Osteoblast (primary cell): ENCODE measurements at places on chromosomes 2 and 18. TPM values are rescaled to one million over a fixed set of nuclear protein-coding genes. Genes with fewer than 3 reads are reported as not detected.
A peak's percentile ranks its signal among the peaks of the same experiment; 100 is the strongest.

The CCNYL1 gene
- 14.1 and 15.9 TPM in 2 replicates for total RNA-seq

The SERPINB5 gene
- total RNA-seq: not detected in 2 replicates

The TRIP12 gene
- total RNA-seq: 207 and 249 TPM in 2 replicates

The OR6B2 gene
- not detected in 2 replicates for total RNA-seq

The EPHA4 gene
- 12.7 and 15.9 TPM in 2 replicates for total RNA-seq

DNA sequence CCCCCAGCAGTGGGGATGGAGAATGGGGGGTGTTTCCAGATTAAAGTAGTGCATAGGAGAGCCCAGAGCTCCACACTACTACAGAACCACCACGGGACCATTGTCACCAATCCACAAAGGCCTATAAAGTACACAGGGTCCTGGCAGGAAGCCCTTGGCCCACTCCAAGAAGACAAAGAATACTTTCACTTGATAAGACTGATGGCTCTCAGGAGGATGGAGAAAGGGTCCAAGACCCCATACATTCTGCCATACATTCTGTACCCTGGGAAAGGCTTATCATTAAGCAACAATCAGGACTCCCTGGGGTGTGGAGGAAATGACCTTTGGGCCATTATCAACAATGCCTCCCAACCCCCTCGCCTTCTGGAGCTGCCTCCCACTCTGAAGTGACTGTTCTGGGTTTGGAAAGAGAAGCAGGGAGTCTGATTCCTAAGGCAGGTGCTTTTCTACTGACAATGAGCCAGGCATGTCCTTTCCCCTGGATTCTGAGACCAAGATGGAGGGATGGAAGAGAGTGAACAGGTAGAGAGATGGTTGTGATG, 85.4 kb downstream of the XDH start:
- no peak for DNase-seq
- no peak overlapping the region for H3K4me3 ChIP-seq
- H3K27me3 ChIP-seq: peaks cover 21% of the 10 kb centered on the region

DNA sequence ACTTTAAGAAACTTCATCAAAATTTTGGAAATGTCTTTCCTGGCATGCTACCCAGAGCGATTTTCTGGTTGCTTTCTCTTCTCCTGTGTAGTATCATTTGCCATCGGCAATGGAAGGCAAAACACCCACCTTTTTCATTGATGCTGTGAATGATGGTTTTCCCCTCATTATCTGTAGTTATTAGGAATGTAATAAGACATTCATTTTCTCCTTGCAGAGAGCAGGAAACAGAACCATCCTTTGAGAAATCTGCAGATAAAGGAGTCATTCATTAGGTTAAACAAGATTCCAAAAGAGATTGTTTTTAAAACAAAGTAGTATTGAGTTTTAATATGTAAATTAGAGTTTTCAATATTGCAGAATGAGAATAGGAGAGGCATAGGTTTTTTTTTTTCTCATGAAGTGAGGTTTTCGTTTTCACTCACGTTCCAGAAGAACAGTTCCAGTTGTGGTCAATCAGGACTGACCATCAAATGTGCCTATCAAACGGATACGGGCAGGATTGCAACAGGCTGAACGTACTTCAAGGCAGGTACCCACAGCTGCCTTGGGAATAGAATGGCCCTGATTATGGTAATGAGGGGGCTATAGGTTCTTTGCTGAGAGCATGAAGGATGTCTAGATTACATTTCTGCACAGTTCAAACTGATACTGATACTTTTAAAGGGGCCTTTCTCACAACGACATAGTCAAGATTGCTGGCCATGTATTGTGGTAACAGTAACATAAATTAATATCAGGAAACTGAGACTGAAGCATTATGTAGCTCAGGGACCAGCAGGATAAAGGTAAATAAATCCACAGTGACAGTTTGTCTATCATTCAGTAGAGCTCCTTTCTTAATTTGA, 49.8 kb upstream of the PLA2R1 start:
- H3K4me3 ChIP-seq: no peak overlapping the region
- H3K4me1 ChIP-seq: no peaks in the 10 kb centered on the region
- H3K27me3 ChIP-seq: no peaks in the 10 kb centered on the region
- H3K27ac ChIP-seq: no peak overlapping the region

DNA sequence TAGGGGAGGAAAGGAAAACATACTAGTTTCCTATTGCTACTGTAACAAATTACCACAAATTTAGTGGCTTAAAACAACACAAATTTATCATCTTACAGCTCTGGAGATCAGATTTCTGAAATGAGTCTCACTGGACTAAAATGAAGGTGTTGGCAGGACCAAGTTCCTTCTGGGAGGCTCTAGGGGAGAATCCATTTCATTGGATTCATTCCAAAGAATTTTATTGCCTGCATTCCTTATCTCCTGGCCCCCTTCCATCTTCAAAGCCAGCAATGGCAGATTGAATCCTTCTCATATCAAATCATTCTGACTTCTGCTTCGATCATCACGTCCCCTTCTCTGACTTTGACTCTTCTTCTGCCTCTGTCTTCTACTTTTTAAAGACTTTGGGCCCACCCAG, 250.9 kb downstream of the IRS1 start:
- no peak for DNase-seq
- no peak overlapping the region for H3K4me3 ChIP-seq
- no peak overlapping the region for H3K27ac ChIP-seq
- H3K4me1 ChIP-seq: peaks cover 3% of the 10 kb centered on the region
- no peaks in the 10 kb centered on the region for H3K36me3 ChIP-seq
- H3K27me3 ChIP-seq: no peaks in the 10 kb centered on the region

- H3K4me1 ChIP-seq: peaks cover 13% of the 10 kb centered on the region
- no peak for DNase-seq
- no peak overlapping the region for H3K27ac ChIP-seq
Observed at GRCh38 chr18:31646332-31647126, 37.9 kb downstream of the B4GALT6 start.

- no peaks in the 10 kb centered on the region for H3K36me3 ChIP-seq
- no peak overlapping the region for H3K4me3 ChIP-seq
- H3K4me1 ChIP-seq: peaks cover 10% of the 10 kb centered on the region
- peak; percentile 42 for DNase-seq
Observed at GRCh38 chr18:73684647-73685046, 463.0 kb downstream of the FBXO15 start.

DNA sequence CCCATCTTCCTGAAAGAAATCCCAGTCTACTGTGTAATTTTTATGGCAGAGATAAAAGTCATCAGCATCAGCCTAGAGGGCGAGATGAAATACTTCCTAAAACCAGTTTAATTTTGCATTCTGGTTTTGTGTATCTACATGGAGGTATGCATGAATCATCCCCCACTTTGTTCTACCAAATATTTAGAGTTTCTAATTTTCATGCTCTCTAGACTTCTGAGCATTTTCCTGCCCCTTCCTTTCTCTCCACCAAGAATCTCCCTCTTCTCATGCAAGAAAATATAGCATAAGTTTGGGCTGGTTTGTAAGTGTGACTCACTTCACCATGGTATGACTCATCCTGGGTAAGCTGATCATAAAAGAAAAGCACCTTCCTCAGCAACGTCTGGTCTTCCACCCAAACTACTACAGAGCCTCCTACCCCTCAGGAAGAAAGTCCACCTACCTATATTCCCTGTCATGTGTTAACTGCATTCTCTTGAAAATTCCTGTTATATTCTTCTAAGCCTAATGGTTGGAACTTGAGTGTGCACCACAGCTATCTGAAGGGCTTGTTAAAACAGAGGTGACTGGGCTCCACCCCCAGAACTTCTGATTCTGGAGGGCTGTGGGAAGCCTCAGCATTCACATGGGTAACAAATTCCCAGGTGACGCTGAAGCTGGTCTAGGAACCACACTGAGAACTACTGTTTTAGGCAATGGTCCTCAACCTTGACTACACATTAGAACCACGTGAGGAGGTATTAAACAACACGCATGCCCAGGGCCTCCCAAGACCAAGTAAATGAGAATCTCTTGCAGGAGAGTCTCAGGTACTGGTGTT, 37.4 kb upstream of the RAPGEF4 start:
- DNase-seq: peak; percentile 84
- peak overlapping the region; percentile 63 for H3K27ac ChIP-seq
- H3K4me3 ChIP-seq: no peak overlapping the region
- no peaks in the 10 kb centered on the region for H3K36me3 ChIP-seq
- H3K4me1 ChIP-seq: peaks cover 35% of the 10 kb centered on the region

GRCh38 chr2:27072920-27073319, 1.5 kb upstream of the OST4 start:
- peaks cover 22% of the 10 kb centered on the region for H3K36me3 ChIP-seq
- H3K4me1 ChIP-seq: peaks cover 60% of the 10 kb centered on the region
- peak overlapping the region; percentile 44 for H3K27ac ChIP-seq
- H3K4me3 ChIP-seq: no peak overlapping the region

GRCh38 chr2:149651229-149651628, 63.7 kb upstream of the MMADHC start:
- peaks cover 22% of the 10 kb centered on the region for H3K4me1 ChIP-seq
- H3K36me3 ChIP-seq: no peaks in the 10 kb centered on the region
- H3K27ac ChIP-seq: no peak overlapping the region
- no peak for DNase-seq
- no peak overlapping the region for H3K4me3 ChIP-seq

DNA sequence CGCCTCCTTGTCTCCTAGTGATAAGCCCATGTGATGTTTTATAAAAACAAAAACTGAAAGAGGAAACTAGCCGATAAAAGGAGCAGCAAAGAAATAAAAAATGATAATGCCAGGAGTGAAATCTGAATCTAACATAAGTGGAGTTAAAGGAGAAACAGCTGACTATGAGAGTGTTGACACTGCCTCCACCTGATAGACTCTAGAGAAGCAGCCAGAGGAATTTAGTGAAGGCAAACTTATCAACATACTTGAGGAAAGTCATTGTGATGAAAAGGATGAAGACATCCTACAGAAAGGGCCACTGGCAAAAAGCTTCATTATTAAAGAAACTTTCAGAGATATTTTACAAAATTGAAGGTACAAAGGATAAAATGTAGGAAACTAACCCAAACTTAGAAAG, 1.9 kb downstream of the M1AP start:
- H3K36me3 ChIP-seq: no peaks in the 10 kb centered on the region
- no peak overlapping the region for H3K4me3 ChIP-seq
- DNase-seq: no peak
- no peak overlapping the region for H3K27ac ChIP-seq

DNA sequence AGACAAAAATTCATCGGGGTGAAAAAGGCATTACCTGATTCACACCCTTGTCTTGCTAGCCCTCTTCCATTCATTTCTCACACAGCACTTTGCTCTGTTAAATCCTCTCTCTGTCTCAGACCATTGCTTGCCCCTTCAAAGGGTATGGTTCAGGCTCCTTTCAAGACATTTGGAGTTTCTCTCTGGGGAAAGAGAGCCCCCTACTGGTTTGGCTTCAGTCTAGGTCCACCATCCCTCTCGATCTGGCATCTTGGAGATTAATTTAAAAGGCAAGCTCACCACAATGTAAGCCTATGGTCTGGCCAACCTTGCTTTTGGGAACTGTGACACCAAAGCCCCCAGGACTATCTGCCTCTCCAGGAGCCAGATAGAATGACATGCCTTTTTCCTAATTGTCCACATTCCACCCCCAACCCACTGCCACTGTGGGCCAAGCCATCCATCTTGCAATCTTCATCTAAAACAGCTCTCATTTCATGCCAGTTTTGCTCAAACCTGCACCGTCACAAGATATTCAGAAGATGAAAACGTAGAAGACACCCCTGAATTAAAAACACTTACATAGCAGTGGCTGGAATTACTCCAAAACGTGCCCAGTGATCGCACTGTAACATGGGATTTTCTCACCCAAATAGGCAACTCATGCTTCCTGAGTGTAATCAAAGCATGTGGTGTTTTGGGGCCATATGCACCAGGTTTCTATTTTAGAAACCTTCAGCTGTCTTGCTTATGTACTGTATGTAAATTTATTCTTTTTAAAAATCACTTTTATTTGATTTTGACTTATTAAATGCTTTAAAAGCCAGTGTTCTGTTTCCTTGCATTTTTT, 93.9 kb downstream of the FARSB start:
- peaks cover 4% of the 10 kb centered on the region for H3K36me3 ChIP-seq
- H3K27me3 ChIP-seq: no peaks in the 10 kb centered on the region
- no peak overlapping the region for H3K27ac ChIP-seq
- H3K4me3 ChIP-seq: no peak overlapping the region
- no peaks in the 10 kb centered on the region for H3K4me1 ChIP-seq
- no peak for DNase-seq

DNA sequence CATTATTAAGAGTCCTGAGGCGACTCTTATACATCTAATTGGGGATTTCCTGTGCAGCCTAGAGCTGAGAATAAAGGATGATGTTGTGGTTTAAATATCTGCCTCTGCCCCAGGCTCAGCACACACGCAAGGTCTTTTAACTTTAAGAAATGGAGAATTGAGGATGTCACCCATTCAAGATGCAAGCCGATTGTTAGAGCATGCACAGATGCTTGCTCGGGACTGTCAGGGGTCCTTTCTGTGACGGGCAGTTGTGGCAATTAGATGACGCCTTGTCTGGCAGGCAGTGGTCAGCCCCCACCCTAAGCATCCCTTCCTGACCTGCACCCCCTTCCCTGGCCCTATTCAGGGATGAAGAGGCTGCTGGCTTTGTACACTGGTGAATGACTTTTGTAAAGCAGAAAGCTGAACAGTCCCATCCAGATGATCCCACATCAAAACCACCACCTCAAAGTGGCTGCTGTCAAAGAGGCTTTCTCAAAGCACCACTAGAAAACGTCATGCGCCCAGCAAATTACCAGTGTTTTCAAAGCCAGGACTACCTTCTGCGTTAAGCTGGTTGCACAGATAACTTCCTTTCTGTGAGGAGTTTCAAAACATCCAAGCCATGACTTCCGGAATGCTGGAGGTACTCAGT, 23.7 kb downstream of the FAM178B start:
- no peak overlapping the region for H3K27ac ChIP-seq
- H3K4me3 ChIP-seq: no peak overlapping the region
- peak; percentile 53 for DNase-seq

DNA sequence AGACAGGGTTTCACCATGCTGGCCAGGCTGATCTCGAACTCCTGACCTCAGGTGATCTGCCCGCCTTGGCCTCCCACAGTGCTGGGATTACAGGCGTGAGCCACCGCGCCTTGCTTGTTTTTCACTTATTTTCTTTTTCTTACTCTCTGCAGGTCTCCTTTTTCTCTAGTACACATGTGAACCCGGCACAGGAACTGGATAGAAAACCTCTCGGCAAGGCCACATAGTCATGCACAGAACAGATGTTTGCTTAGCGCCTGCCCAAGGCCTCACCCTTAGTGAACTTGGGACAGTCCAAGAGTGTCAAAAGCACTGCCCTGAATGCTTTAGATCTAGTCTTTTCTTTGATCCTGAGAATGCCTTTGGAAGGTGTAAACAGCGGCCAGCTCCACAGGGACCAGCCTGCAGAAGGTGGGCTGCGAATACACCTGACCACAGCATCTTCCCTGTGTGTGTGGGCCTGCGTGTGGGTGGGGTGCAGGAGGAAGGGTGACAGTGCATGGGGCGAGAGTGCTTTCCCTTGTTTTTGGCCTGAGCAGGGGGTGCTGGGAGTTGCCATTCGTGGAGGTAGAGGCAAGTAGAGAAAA, 27.0 kb downstream of the IMPA2 start:
- no peak overlapping the region for H3K27ac ChIP-seq
- H3K27me3 ChIP-seq: no peaks in the 10 kb centered on the region
- H3K4me1 ChIP-seq: peaks cover 26% of the 10 kb centered on the region
- H3K4me3 ChIP-seq: no peak overlapping the region

GRCh38 chr2:68653034-68653433, 9.7 kb downstream of the PROKR1 start:
- no peaks in the 10 kb centered on the region for H3K36me3 ChIP-seq
- DNase-seq: peak; percentile 71
- H3K4me1 ChIP-seq: peaks cover 4% of the 10 kb centered on the region
- H3K27ac ChIP-seq: no peak overlapping the region

GRCh38 chr18:50461251-50461650, 86.4 kb downstream of the SKA1 start:
- H3K36me3 ChIP-seq: no peaks in the 10 kb centered on the region
- H3K4me3 ChIP-seq: no peak overlapping the region
- no peaks in the 10 kb centered on the region for H3K4me1 ChIP-seq
- H3K27me3 ChIP-seq: no peaks in the 10 kb centered on the region
